ENCODE measurements at places on chromosomes 11 and 22.
A peak's percentile ranks its signal among the peaks of the same experiment; 100 is the strongest.

GRCh38 chr11:93869830-93870229 lies 19.4 kb upstream of the VSTM5 start:
- no peak overlapping the region for H3K4me3 ChIP-seq
- no peaks in the 10 kb centered on the region for H3K4me1 ChIP-seq
- no peak for DNase-seq
- H3K27me3 ChIP-seq, result no peaks in the 10 kb centered on the region
- H3K36me3 ChIP-seq, result no peaks in the 10 kb centered on the region

GRCh38 chr11:46537121-46537520 lies 56.7 kb downstream of the AMBRA1 start:
- peaks cover 6% of the 10 kb centered on the region for H3K36me3 ChIP-seq
- no peak for DNase-seq
- no peaks in the 10 kb centered on the region for H3K4me1 ChIP-seq
- no peak overlapping the region for H3K4me3 ChIP-seq
- H3K27me3 ChIP-seq, result no peaks in the 10 kb centered on the region

GRCh38 chr11:72553706-72554105 lies 119.4 kb upstream of the CLPB start:
- no peak overlapping the region for H3K4me3 ChIP-seq
- no peak for DNase-seq
- no peak overlapping the region for H3K27ac ChIP-seq
- H3K27me3 ChIP-seq, result no peaks in the 10 kb centered on the region

- peak; percentile 72 for DNase-seq
- no peaks in the 10 kb centered on the region for H3K27me3 ChIP-seq
- H3K4me3 ChIP-seq, result peak overlapping the region; percentile 95
- no peaks in the 10 kb centered on the region for H3K4me1 ChIP-seq
- peaks cover 3% of the 10 kb centered on the region for H3K36me3 ChIP-seq
Observed at GRCh38 chr22:41092847-41093411, 537 bp downstream of the EP300 start.

DNA sequence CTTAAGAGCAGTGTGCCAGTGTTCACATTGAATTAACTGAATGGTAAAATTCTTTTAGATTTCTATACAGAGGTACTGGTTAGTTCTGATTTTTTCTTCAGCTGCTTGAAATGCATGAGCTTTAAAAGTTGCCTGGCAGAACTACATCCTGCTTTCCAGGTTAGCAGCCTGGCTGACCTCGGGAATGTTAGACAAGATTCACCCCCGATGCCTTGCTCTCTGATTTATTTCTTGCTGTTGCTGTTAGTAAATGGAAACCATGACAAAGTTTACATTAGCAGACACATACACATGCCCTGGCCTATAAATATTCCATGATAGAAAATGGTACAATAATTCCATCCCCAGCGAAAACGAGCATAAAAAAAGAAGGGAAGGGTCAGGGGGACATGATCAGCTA lies 47.0 kb downstream of the WT1 start:
- no peaks in the 10 kb centered on the region for H3K27me3 ChIP-seq
- no peak for DNase-seq

DNA sequence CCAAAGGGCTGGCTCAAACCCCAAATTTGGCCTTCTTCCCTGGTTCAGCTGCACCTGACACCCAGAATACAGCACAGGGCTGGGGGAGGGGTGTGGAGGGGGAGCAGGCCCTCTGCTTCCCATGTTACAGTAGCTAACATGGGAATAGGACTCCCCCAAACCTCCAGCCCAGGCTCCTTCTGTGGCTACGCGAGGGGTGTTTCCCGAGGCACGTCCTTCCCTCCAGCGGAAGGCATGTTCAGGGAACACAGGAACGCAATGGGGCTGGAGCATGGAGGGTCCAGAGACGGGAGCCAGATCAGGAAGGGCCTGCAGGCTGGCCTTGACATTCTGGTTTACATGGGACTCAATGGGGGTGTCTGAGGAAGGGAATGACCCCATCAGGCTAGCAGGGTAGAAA lies 11.8 kb upstream of the IGLL1 start:
- H3K4me1 ChIP-seq, result peaks cover 10% of the 10 kb centered on the region
- no peak for DNase-seq
- H3K27me3 ChIP-seq, result no peaks in the 10 kb centered on the region
- H3K4me3 ChIP-seq, result no peak overlapping the region

GRCh38 chr11:96194581-96195374 lies 148.2 kb downstream of the MAML2 start:
- H3K4me3 ChIP-seq, result no peak overlapping the region
- H3K4me1 ChIP-seq, result peaks cover 6% of the 10 kb centered on the region
- no peaks in the 10 kb centered on the region for H3K27me3 ChIP-seq
- no peak for DNase-seq
- peaks cover 4% of the 10 kb centered on the region for H3K36me3 ChIP-seq

DNA sequence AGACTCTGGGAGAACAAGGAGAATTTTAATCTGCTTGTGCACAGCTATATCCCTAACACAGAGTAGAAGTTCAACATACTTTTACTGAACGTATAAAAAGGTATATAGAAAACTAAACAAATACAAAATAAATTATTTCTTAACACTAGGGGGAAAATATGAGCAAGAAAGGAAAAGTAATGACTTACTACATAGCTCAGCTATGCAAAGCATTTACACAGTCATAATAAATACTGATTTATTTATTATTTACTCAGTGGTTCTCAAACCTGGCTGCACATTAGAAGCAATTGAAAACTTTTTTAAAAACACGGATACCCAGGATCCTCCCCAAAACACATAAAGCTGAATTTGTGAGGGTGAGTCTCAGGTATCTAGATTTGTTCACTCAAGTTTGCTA lies 182.5 kb downstream of the TTC28 start:
- no peak for DNase-seq
- no peaks in the 10 kb centered on the region for H3K27me3 ChIP-seq

- H3K4me1 ChIP-seq, result no peaks in the 10 kb centered on the region
- no peak overlapping the region for H3K27ac ChIP-seq
- no peak for DNase-seq
- no peaks in the 10 kb centered on the region for H3K36me3 ChIP-seq
Observed at GRCh38 chr11:91124363-91124762, 901.5 kb upstream of the CHORDC1 start.

- H3K27me3 ChIP-seq, result no peaks in the 10 kb centered on the region
- no peak overlapping the region for H3K27ac ChIP-seq
- no peak overlapping the region for H3K4me3 ChIP-seq
Observed at GRCh38 chr11:11520231-11521015, 101.4 kb downstream of the GALNT18 start.

GRCh38 chr22:45452565-45453379 lies 39.3 kb downstream of the RIBC2 start:
- DNase-seq, result peak; percentile 70
- no peak overlapping the region for H3K27ac ChIP-seq
- no peaks in the 10 kb centered on the region for H3K36me3 ChIP-seq
- H3K4me3 ChIP-seq, result no peak overlapping the region
- peaks cover 30% of the 10 kb centered on the region for H3K4me1 ChIP-seq

DNA sequence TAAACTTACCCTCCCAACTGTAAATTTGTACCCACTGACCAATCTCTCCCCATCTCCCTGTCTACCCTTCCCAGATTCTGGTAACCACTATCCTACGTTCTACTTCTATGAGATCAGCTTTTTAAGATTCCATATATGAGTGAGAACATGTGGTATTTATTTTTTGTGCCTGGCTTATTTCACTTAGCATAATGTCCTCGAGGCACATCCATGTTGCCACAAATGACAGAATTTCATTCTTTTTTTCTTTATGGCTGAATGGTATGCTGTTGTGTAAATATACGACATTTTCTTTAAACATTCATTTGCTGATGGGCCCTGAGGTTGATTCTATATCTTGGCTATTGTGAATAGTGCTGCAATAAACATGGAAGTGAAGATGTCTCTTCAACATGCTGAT lies 74.7 kb upstream of the RRM1 start:
- no peaks in the 10 kb centered on the region for H3K36me3 ChIP-seq
- H3K4me1 ChIP-seq, result peaks cover 6% of the 10 kb centered on the region
- H3K4me3 ChIP-seq, result no peak overlapping the region
- H3K27ac ChIP-seq, result no peak overlapping the region
- DNase-seq, result peak; percentile 72

DNA sequence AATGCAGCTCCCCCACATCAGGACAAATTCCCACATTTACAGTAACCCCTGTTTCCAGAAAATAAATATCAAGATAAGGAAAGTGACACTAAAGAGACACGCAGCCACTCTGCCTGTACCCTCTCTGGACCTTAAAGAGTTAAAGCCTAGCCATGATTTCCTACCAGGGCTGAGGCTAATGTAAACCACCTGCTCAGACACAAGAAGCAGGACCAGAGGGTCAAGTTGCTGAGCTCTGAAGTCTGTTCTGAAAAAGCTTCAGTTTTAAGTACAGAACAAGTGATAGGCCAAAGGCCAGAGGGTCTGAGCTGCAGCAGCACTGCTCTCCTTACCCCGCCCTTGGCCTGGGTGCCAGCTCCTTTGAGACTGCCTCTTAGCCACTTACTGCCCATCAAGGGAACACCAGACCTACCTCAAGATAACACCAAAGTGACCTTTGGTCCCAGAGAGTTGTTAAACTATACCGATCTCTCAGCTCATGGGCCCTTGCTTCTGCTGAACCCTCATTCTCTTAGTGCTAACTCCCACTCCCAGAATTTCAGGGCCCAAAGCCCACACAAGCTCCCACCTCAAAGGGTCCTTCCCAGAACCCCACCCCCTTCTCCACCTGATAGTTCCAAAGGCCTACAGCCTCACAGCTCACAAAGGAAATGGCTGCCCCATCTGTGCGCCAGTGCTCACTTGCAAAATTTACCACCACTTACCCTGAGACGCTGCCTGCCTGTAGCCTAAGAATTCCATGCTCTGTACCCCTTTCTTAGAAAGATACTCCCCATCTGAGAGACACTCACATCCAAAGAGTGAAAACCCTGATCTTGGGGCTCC lies 40.5 kb downstream of the IL18BP start:
- peaks cover 23% of the 10 kb centered on the region for H3K4me1 ChIP-seq
- H3K36me3 ChIP-seq, result peaks cover 4% of the 10 kb centered on the region
- DNase-seq, result no peak
- H3K4me3 ChIP-seq, result no peak overlapping the region

Data from trophoblast cell (in vitro differentiated cells and primary cell).